SJCRH30 (cell line): ENCODE measurements at places on chromosomes 3 and 15.

DNA sequence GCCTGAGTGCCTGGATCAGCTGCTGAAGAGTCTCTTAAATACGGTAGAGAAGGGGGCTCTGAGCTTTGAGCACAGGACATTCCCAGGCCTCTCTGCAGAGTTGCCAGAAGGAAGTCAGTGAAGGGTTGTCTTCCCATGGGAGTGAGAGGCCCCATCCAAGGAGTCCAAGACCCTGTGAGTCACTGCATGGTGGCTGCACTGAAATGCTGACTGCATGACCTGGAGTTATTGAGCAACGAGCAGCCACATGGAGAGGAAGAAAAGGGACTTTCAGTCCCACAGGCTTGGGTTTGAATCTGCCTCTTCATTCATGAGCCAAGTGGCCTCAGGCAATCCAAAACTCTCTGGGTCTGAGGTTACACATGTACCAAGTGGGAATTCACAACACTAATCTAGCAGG is 69.6 kb upstream of the RASGRF1 start:
- no peak for DNase-seq

GRCh38 chr3:8625991-8626390 is 18.6 kb downstream of the SSUH2 start:
- DNase-seq, result peak; percentile 22

- no peak for DNase-seq
Measured at GRCh38 chr15:87739866-87740265, 516.7 kb downstream of the NTRK3 start.

DNA sequence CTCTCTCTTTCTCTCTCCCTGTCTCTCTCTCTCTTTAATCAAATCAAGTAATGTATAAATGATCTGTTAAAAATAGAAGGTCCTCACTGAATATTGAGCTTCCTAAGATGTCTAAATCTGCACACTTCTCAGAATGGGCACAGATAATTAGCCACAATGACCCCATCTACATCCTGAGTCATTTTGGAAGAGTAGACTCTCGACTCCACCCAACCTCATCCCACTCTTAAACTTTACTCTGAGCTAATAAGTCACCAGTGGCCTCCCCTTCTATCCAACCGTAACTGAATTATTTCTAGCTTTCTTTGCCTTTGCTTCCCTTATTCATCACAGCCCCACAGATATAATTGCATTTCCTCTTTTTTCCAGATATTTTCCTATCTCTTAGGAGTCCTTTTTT is 326.5 kb upstream of the ZNF717 start:
- DNase-seq, result no peak

DNA sequence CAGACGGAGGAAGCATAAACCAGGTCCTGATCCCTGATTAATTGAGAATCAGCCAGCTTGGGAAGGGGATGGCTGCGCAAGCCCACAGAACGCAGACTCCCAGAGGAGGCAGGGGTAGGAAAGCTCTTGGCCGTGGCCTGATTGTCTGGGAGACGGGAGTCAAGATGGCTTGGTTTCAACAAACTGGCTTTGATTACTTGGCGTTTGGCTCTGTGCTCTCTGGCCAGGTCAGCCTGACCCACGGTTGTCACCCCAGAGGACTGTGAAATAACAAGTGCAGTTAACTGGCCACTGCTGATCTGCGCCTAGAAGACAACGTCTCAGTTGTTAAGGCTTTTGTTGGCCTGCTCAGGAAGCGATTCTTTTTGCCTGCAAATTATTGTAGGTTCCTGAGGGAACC is 387.0 kb upstream of the PROK2 start:
- no peak for DNase-seq

DNA sequence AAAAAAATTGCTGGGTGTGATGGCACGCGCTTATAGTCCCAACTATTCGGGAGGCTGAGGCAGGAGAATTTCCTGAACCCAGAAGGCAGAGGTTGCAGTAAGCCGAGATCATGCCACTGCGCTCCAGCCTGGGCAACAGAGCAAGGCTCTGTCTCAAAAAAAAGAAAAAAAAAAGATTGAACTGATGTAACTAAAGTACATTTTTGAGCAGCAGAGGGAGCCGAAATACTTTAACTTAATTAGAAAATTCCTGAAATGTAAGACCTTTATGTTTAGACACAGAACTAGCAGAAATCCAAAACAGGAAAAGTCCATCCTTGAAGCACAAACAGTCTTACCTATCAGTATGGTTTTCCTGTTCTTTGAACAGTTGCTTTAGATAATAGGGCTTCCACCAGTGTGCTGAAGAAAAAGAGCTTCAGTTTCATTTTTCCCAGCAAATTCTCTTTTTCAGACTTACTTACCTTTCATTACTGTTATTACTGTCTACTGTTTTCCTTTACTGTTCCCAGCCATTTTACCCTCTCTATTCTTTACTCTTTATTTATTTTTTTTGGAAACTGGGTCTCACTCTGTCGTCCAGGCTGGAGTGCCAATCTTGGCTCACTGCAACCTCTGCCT is 33.4 kb upstream of the ZNF609 start:
- DNase-seq, result peak; percentile 50

DNA sequence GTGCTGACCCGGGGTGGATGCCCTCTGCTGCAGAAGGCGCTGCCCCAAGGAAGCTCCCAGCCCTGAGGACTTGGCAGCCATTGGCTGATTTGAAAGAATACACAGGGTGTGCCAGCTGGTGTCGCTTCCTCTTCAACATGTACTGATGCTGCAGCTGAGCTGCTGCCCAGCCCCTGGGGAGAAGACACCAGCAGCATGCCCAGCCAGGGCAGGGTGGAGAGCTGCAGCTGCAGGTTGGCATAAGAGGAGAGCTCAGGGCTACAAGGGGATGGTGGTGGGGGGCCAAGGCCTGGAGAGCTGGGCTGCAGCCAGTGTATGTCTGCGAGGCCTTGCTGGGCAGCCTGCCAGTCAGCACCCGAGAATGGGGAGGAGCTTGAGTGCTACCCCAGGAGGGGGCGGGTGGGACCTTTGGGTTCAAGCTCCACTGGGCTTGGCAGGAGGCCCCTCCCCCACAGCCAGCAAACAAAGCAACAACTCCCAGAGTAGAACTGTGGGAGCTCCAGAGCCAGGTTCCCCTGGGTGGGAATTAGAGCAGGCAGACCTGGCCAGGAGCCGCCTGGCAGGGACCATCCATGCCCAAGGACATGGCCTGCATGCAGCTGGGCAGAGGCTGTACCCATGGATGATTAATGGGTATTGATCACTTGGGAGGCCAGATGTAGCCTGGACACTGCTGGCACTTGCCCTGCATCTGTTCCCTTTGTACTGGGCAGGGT is 9.2 kb upstream of the SEMA4B start:
- peak; percentile 37 for DNase-seq

DNA sequence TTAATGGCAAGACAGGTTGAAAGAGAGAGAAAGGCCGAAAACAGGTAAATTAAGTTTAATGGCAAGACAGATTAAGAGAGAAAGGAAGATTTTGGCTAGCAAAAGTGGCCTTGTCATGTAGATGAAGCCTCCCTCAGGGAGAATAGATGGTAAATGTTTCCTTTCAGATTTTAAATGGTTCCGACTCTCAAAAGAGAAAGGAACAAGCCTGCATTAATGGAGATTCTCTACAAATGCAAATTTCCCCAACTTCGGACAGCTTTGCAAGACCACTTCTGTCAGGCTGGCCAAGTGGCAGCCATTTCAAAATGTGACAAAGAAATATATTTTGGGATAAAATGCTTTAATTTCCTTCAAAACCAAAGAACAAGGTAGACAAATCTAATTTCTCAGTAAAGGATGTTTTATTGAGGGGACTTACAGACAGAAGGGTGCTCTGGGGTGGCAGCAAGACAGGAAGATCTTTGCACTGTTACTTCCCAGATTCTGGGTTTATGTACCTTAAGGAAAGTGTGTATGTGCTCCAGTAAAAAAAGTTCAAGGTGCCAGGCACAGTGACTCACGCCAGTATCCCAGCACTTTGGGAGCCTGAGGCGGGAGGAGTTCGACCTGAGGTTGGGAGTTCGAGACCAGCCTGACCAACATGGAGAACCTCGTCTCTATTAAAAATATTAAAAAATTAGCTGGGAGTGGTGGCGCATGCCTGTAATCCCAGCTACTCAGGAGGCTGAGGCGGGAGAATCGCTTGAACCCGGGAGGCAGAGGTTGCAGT is 626.3 kb upstream of the NAALADL2 start:
- no peak for DNase-seq

DNA sequence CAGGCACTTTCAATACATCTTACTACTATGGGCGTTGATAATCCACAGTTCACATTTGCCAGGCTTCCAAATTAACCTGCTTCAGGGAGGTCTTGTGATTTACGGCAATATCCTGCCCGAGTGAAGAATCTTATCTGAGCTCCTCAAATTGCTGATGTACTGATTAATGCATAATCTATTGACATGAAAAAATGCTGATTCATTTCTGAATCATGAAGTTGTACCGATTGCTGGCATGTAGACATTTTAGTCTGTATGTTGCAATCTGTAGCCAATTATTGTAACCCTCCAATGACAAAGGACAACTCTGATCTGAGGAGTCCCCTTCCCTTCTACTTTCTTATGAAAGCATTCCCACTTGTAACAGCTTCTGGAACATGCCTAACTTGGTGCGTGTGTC is 97.2 kb downstream of the SEC22A start:
- DNase-seq, result no peak

- DNase-seq, result no peak
Measured at GRCh38 chr3:173945806-173946205, 548.3 kb downstream of the NLGN1 start.

DNA sequence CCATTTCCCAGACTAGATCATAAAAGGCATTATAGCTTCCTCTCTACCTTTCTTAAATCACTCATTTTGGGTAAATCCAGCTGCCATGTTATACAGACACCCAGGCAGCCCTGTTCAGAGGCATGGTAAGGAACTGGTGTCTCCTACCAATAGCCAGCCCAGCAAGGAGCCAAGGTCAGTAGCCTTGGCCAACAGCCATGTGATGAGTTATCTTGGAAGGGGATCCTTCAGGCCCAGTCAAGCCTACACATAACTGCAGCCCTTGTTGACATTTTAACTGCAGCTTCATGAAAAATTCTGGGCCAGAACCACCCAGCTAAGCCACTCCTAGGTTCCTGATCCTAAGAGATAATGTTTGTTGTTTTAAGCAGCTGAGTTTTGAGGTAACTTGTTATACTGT is 29.0 kb upstream of the ZMAT3 start:
- DNase-seq, result no peak
